ENCODE measurements at places on chromosomes 13 and 19. TPM values are rescaled to one million over a fixed set of nuclear protein-coding genes. Genes with fewer than 3 reads are reported as not detected.
A peak's percentile ranks its signal among the peaks of the same experiment; 100 is the strongest.

DNA sequence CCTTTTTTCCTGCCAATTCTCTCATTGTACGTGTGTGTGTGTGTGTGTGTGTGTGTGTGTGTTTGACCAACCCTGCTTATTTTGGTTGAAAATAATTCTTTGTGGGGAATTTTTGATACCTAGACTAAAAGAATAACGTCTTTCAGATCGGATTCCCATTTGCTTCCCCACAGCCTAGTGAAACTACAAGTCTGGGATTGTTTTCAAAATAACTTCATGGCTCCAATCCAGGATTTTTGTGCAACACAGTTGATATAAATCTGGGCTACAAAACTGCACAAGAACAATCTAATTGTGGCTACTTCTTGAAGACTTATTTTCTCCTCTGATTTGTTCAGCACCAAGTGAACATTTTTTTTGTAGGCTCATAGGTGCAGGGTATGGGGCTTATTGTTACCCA lies 332.8 kb upstream of the MIR17HG start:
- no peaks in the 10 kb centered on the region for H3K36me3 ChIP-seq
- no peaks in the 10 kb centered on the region for H3K4me1 ChIP-seq
- H3K27ac ChIP-seq, result no peak overlapping the region
- DNase-seq, result no peak
- H3K4me3 ChIP-seq, result no peak overlapping the region

DNA sequence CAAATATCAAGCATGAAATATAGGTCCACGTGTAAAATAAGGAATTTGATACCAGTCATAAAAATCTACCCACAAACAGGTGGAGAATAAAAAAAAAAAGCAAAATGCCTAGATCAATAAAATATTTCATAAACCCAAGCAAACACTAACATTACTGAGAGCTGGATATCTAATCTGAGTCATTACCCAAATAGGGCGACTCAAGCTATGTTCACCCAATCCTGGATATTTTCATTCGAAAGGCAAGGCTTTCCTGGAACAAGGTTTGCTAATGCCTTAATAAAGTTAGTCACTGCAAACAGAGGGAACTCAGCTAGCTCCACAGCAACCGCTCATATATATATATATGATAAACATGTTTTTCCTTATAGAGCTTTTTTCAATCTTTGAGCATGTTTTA lies 33.5 kb upstream of the TM9SF2 start:
- peaks cover 10% of the 10 kb centered on the region for H3K27me3 ChIP-seq
- no peak overlapping the region for H3K4me3 ChIP-seq
- no peaks in the 10 kb centered on the region for H3K36me3 ChIP-seq
- no peak overlapping the region for H3K27ac ChIP-seq

The CASP14 gene
- total RNA-seq, result not detected

The EXOC3L2 gene
- total RNA-seq, result not detected

DNA sequence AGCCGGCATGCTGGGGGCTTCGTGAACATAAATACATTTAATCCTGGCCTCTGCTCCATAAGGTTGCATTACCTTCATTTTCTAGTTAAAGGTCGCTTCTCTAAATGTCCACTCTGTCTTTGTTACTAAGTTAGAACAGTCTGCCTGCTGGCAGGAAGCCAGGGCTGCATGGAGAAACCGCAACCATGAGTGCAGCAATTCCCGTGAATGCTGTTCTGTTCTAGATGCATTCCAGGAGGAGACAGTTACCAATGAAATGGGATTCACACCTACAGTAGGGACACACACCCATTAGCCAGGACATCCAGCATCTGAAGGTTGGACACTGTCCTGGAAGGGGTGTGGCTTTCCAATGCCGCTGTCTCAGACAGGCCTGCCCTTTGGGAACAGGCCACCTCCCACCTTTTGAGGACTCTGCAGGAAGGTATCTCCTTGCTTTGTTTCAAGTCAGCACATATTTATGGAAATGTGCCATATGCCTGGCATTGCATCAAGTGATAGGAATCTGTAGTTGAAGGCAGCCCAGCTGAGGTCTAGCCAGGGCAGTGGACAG lies 129.7 kb downstream of the SLC7A1 start:
- no peaks in the 10 kb centered on the region for H3K36me3 ChIP-seq
- H3K27me3 ChIP-seq, result no peaks in the 10 kb centered on the region
- H3K27ac ChIP-seq, result no peak overlapping the region
- H3K4me3 ChIP-seq, result no peak overlapping the region
- DNase-seq, result peak; percentile 35

The CDX2 gene
- 0.04 TPM for total RNA-seq

DNA sequence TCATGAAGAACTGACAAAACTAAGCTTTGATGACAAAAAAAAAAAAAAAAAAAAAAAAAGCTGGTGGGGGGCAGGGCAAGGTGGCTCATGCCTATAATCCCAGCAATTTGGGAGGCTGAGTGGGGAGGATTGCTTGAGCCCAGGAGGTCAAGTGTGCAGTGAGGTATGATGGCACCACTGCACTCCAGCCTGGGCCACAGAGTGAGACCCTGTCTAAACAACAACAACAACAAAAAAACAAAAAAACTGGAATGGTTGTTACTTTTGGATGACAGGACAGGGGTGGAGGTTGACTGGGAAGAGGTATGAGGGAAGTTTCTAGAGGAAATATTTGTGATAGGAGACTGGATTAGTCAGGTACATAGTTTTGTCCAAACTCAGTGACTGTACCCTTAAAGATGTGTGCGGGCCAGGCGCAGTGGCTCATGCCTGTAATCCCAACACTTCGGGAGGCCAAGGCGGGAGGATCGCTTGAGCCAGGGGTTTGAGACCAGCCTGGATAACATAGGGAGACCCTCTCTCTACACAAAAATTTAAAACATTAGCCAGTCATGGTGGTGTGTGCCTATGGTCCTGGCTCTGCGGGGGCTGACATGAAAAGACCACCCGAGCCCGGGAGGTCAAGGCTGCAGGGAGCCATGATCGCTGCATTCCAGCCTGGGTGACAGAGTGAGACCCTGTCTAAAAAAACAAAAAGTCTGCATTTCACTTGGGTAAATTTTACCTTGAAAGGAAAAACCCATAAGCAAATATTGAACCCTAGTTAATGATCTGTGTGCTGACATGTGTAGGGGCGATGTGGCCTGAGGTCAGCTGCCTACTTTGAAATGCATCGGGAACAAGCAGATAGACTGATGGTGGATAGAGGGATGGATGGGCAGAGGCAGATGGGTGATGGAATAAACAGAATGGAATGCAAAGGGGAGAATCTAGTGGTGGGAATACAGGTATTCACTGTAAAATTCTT lies 37.0 kb downstream of the CERS4 start:
- H3K27me3 ChIP-seq, result no peaks in the 10 kb centered on the region
- peaks cover 50% of the 10 kb centered on the region for H3K4me1 ChIP-seq
- peak; percentile 97 for DNase-seq
- no peak overlapping the region for H3K4me3 ChIP-seq
- peak overlapping the region; percentile 87 for H3K27ac ChIP-seq

- no peak for DNase-seq
- no peak overlapping the region for H3K27ac ChIP-seq
- no peaks in the 10 kb centered on the region for H3K27me3 ChIP-seq
- no peak overlapping the region for H3K4me3 ChIP-seq
Observed at GRCh38 chr19:7067716-7068115, 1.8 kb upstream of the ZNF557 start.

- no peaks in the 10 kb centered on the region for H3K27me3 ChIP-seq
- no peaks in the 10 kb centered on the region for H3K36me3 ChIP-seq
- DNase-seq, result no peak
Observed at GRCh38 chr13:66809485-66809884, 420.7 kb downstream of the PCDH9 start.

GRCh38 chr19:30778061-30778460 lies 405.9 kb downstream of the ZNF536 start:
- H3K4me1 ChIP-seq, result no peaks in the 10 kb centered on the region
- DNase-seq, result no peak
- H3K36me3 ChIP-seq, result no peaks in the 10 kb centered on the region
- no peaks in the 10 kb centered on the region for H3K27me3 ChIP-seq
- no peak overlapping the region for H3K4me3 ChIP-seq

The RNF17 gene
- total RNA-seq, result not detected

The AMER2 gene
- total RNA-seq, result not detected

DNA sequence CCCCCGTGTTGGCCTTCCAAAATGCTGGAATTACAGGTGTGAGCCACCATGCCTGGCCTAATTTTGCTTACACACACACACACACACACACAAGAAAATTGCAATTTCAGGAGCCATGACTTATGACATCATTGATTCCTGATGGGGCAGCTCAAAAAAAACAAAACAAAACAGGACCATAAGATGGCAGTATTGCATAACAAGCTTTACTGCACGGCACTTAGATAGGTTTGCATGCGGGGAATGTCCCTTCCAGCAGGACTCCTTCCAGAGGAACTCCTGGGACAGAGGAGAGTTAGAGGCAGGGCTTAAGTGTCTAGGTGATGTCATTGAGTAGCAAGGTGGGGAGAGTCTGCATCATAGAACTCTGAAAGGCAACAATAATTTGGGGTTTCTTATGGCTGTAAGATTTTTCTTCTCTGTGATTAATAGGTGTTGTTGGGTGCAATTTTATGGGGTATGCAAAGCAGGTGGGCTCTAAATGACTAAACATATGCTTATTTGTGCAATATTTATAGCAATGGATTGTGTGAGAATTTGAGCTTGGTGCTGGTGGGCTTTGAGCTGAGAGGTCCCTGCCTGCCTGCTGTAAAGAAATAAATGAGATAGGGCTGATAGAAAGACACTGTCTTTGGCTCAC lies 9.0 kb upstream of the ACSBG2 start:
- H3K27ac ChIP-seq, result no peak overlapping the region
- no peaks in the 10 kb centered on the region for H3K27me3 ChIP-seq
- H3K4me1 ChIP-seq, result no peaks in the 10 kb centered on the region

GRCh38 chr13:38421590-38422560 lies 72.2 kb downstream of the UFM1 start:
- H3K36me3 ChIP-seq, result no peaks in the 10 kb centered on the region
- no peaks in the 10 kb centered on the region for H3K27me3 ChIP-seq
- H3K4me3 ChIP-seq, result no peak overlapping the region
- DNase-seq, result no peak
- H3K27ac ChIP-seq, result no peak overlapping the region
- no peaks in the 10 kb centered on the region for H3K4me1 ChIP-seq

- no peaks in the 10 kb centered on the region for H3K4me1 ChIP-seq
- no peak overlapping the region for H3K27ac ChIP-seq
- no peaks in the 10 kb centered on the region for H3K36me3 ChIP-seq
- no peak for DNase-seq
- H3K4me3 ChIP-seq, result no peak overlapping the region
Observed at GRCh38 chr19:39795001-39795400, 16.3 kb downstream of the LEUTX start.

The TPTE2 gene
- total RNA-seq, result not detected

- peaks cover 52% of the 10 kb centered on the region for H3K4me1 ChIP-seq
- DNase-seq, result no peak
- H3K36me3 ChIP-seq, result peaks cover 10% of the 10 kb centered on the region
- no peak overlapping the region for H3K27ac ChIP-seq
Observed at GRCh38 chr19:55645512-55645881, 2.0 kb downstream of the ZNF581 start.

- peaks cover 70% of the 10 kb centered on the region for H3K4me1 ChIP-seq
- peak overlapping the region; percentile 71 for H3K4me3 ChIP-seq
- peak overlapping the region; percentile 87 for H3K27ac ChIP-seq
Observed at GRCh38 chr13:110560601-110561343, 750 bp downstream of the RAB20 start.

DNA sequence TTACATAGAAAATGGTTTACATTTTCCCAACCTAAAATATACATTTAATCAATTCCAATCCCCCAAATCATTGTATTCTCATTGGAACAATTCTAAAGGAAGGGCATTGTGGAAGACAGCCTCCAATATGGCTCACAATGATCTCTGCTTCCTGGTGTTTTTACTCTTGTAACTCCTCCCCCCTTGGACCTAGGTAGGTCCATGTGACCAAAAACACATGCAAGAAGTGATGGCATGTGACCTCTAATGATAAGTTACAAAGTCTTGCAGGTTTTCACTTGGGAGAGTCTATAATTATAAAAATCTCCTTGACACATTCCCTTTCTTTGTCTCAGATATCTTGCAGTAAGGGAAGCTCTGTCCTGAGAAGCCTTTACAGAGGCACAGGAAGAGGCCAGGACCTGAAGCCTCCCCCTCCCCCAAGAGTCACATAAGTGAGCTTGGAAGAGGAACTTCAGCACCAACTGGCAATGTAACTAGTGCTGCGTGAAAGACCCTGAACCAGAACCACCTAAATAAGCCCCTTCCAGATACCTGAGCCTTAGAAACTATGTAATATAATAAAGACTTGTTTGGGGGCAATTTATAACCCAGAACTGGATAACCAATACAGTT lies 816.2 kb upstream of the ATXN8OS start:
- no peak overlapping the region for H3K4me3 ChIP-seq
- H3K4me1 ChIP-seq, result no peaks in the 10 kb centered on the region
- H3K27ac ChIP-seq, result no peak overlapping the region
- DNase-seq, result no peak
- no peaks in the 10 kb centered on the region for H3K36me3 ChIP-seq

The ZNF443 gene
- total RNA-seq, result 19.0 TPM

The IGFL3 gene
- total RNA-seq, result not detected

The MAMSTR gene
- total RNA-seq, result 2.0 TPM

- no peak overlapping the region for H3K4me3 ChIP-seq
- H3K27me3 ChIP-seq, result no peaks in the 10 kb centered on the region
- H3K27ac ChIP-seq, result no peak overlapping the region
- no peaks in the 10 kb centered on the region for H3K36me3 ChIP-seq
- no peak for DNase-seq
- H3K4me1 ChIP-seq, result no peaks in the 10 kb centered on the region
Observed at GRCh38 chr13:99157046-99157445, 43.6 kb upstream of the UBAC2 start.

The SPRED3 gene
- total RNA-seq, result 0.15 TPM

- H3K36me3 ChIP-seq, result no peaks in the 10 kb centered on the region
- no peaks in the 10 kb centered on the region for H3K4me1 ChIP-seq
- no peak for DNase-seq
- peaks cover 1% of the 10 kb centered on the region for H3K27me3 ChIP-seq
- no peak overlapping the region for H3K27ac ChIP-seq
Observed at GRCh38 chr13:29702912-29703351, 107.4 kb upstream of the SLC7A1 start.

The CALR3 gene
- total RNA-seq, result not detected

DNA sequence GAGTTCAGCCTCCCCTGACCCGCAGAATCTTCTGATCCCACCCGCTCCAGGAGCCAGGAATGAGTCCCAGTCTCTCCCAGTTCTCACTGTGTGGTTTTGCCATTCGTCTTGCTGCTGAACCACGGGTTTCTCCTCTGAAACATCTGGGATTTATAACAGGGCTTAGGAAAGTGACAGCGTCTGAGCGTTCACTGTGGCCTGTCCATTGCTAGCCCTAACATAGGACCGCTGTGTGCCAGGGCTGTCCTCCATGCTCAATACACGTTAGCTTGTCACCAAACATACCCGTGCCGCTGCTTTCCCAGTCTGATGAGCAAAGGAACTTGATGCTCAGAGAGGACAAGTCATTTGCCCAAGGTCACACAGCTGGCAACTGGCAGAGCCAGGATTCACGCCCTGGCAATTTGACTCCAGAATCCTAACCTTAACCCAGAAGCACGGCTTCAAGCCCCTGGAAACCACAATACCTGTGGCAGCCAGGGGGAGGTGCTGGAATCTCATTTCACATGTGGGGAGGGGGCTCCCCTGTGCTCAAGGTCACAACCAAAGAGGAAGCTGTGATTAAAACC lies 1.1 kb upstream of the APOE start:
- peak; percentile 34 for DNase-seq
- peak overlapping the region; percentile 90 for H3K27ac ChIP-seq
- peaks cover 50% of the 10 kb centered on the region for H3K36me3 ChIP-seq
- peaks cover 46% of the 10 kb centered on the region for H3K4me1 ChIP-seq

Measured in HepG2 (cell line).